ENCODE measurements at places on chromosomes 4 and X.

DNA sequence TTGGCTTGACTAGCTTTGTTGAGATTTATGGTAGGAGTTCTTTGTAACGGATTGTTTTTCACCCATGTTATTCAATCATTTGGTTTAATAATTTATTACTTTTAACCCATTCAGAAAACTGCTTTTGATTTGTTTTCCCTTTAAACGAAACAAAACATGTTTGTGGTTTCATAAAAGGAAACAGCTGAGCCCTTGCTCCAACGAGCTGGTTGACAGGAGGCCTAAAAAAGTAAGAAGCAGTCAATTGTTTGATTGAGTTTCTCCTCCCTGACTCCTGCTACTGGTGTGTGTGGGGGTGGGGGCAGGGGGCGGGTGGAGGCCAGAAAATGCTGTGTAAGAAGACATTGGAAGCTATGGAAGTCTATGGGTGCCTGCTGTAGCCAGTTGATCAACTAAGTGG, 102.8 kb downstream of the CHRDL1 start:
- DNase-seq: no peak

DNA sequence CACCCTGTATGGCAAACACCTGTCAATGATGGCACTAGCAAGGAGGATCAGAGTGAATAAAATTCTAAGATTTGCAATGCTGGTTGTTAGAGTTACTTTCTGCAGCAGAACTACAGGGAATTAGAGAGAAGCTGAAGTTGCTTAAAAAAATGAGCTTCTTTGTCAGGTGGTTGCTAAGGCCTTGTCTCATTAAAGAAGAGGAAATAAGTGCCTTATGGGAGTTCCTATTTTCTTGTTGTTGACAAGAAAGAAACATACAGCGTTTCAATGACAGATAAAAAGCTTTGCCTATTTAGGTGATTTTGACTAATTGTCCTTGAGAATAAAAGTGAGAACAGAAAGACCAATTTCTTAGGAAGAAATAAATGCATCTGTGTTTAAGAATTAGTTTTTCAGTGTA, 106.0 kb upstream of the ARHGAP24 start:
- DNase-seq: no peak

- no peak for DNase-seq
Measured at GRCh38 chrX:45803383-45803921, 602.8 kb upstream of the DIPK2B start.

DNA sequence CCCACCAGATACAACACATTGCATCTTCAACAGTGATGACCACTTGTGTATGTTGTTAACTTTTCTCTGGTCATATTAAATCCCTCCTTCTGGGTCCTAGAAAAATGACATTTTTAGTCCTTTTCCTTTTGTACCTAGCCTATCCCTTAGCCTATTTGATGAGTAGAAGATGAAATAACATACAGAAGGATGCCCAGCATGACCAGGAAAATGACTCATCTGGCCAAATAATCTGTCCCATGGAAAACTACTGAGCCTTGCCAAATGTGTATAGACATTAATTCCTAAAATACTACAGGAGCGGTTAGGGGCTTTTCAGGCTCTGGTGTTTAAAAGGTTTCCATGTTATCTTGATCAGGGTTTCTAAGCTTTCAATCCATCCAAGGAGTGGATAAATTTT, 129.0 kb upstream of the KCNIP4 start:
- no peak for DNase-seq

Data from C1 segment of cervical spinal cord (tissue), 14 donors.